HEK293T (cell line): ENCODE measurements at places on chromosomes 7 and 10.

- DNase-seq: no peak
Observed at GRCh38 chr7:142365410-142365842, 107.6 kb upstream of the PRSS58 start.

GRCh38 chr7:2932402-2933251 is 88.5 kb upstream of the GNA12 start:
- no peak for DNase-seq

GRCh38 chr7:152887778-152888177 is 128.2 kb downstream of the ACTR3B start:
- DNase-seq: no peak

DNA sequence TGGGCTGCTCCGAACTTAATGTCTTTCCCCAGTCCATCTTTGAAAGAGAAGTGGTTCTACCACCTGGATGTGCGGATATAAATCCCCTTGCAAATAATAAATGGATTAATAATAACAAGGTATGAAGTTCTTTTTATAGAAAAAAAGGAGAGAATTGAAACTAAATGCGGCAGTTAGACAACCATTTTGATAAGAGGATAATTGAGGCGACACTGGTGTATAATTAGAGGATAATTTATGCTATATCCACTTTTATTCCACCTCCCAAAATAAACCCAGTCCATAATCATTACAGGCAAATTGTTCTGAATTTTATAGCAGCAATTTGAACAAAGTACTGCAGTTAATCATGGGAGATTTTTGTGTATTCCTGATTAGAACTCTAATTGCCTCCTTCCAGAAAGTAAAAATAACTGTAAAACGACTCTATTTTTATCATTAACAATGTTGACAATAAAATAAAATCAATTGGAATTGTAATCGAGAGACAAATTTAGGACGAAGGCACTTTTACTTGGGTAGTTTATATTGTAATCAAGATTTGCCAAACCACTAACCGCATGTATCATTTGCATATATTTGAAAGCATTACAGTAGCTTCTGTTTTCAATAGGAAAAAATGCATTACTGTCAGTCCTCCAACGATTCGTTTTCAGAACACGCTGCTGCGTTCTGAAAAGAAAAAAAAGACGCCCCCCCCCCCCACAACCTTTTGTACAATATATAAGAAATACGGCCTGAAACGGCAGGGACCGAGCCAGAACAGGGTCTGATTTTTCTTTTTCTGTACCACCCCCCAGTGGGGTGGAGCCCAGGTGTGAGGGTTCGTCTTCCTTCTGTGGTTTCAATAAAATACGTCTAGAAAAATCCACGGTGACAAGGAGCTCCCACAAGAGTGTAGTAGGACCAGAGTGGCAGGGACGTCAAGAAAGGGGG is 838 bp upstream of the DLX6 start:
- DNase-seq: no peak

DNA sequence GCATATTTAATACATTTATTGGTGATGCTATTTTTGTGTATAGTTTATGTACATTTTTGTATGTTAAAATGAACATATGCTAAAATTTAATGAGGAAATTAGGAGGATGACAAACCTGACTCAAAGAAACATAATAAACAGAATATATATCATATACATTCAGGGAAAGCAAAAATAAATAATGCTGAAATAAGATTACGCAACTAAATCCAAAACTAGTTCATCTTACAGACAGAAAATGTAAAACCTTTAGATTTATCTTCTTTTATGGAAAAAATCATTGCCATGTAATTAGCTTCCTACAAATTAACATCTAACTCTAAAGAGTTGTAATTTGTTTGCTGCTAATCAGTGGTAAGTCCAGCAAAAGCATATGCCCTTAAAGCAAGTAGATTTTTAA is 216.5 kb downstream of the PTN start:
- no peak for DNase-seq

- DNase-seq: no peak
Observed at GRCh38 chr10:45241865-45242520, 73.4 kb downstream of the OR13A1 start.

GRCh38 chr7:126570845-126571244 is 681.9 kb downstream of the GRM8 start:
- DNase-seq: no peak

- no peak for DNase-seq
Observed at GRCh38 chr10:51508156-51508555, 191.2 kb downstream of the CSTF2T start.

DNA sequence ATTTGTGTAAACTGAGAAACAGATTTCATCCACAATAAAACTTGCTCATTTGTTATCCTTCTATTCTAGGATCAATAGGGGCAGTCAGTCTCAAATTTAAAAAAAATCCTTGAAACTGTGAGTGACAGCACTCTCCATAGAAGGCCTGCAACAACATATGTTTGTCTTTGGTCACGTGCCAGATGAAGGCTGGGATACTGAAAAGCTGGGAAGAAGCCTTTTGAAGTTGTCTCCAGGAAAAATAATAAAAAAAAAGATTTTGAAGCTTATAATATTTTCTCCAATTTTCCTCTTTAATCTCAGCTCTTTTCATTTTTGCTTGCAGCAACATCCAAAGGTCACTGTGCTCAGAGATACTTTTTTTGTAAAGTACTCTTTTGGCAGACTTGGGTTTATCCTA is 128.6 kb upstream of the SLC26A5 start:
- no peak for DNase-seq

- DNase-seq: no peak
Observed at GRCh38 chr10:71974489-71975021, 10.4 kb downstream of the CHST3 start.

- DNase-seq: no peak
Observed at GRCh38 chr7:102270178-102270887, 16.3 kb upstream of the SH2B2 start.

DNA sequence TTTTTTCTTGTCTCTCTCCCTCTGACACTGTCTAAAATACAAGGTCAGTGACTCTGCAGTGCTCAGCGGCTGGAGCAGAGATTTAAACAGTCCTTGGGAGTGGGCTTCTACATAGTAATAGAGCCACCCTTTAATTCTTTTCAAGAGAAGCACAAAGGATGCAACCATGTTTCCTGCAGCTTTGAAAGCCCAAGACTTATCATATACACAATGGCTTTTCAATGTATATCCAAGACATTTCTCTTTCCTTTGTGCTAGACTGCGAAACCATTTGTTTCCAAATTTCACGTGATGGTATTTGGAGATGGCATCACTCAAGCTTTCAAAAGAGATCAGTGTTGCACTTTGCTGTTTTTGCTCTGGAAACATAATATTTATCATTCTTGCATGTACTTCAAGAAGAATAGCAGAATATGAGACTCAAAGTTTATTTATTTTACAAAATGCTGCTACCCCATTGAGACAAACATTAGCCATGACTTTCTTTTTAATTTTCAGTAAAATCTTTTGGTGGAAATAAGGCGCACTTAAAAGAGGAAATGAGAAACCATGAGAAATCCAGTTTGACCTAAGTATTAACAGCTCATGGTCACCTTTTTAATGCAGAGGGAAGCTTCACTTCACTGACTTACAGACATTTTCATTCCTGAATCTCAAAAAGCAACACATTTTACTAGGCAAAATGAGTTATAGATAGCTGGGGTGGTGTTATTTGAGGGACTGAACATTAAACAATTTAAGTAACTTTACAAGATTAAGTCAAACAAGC is 76.6 kb downstream of the SEMA3C start:
- no peak for DNase-seq

DNA sequence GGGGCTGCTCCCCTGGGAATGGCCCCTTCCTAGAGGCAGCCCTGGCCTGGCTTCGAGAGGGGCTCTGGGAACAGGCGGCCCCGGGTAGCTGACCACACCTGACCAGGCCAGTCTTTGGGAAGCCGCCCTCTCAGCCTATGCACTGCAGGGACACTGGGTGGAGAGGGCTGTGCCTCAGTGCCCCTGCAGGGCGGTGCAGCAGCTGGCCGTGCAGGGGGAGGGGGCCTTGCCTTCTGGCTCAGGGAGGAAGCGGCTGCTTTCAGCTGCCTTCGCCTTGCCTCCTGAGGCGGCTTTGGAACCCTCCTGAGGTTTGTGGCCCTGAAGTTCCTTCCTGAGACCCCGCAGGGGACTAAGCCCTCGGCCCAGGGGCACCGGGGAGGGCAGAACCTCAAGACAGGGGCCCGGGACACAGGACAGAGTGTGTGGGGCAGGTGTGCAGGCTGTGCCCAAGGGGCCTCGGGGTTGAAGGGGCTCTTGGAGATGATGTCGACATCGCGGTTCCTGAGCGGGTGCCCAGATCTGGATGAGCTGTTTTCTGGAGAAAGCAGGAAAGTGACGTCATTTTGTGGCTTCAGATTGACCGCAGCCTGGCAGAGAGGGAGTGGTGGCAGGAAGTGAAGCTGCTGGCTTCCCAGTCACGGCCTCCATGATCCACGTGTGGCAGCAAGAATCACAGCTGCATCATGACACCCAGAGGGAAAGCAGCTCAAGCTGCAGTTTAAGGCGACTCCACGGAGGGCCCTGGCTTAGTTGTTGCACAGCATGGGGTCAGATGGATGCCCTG is 17.7 kb downstream of the ADAM8 start:
- no peak for DNase-seq

DNA sequence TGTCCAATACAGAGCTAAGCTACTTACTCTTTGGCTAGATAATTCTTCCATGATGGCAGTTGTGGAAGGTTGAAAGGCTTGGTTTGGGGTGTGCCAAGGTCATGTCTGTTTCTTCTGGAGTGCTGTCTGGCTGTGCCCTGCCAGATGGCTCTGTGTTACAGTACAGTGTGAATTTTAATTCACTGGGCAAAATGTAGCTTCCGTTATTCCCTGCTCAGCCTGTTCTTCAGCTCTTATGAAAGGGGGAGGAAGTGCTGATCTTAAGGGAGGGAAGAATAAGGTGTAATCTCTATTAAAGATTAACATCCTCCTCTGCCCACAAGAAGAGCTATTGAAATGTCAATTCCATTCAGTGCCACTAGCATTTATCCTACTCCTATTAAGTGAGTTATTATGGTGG is 52.2 kb downstream of the SND1 start:
- no peak for DNase-seq

DNA sequence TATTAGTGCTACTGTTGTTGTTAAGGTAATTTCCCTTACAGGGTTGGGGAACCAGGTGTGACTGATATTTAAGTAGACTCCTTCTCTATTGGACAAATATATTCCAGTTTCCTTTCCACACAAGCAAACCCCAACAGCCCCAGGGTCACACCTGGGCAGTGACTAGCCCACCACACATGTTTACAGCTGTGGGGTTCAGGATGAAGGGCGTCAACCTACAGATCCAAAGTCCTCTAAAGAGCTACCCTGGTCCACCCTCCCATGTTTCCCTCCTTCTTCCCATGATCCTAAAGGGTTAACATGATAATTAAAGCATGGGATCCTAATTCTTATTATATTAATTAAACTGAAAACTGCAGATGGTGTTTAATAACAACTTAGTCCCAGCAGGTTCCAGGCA is 701.5 kb downstream of the GRID1 start:
- no peak for DNase-seq

- DNase-seq: no peak
Observed at GRCh38 chr10:60044242-60044641, 137.9 kb upstream of the CCDC6 start.

- DNase-seq: no peak
Observed at GRCh38 chr7:15751191-15751701, 64.8 kb upstream of the MEOX2 start.

DNA sequence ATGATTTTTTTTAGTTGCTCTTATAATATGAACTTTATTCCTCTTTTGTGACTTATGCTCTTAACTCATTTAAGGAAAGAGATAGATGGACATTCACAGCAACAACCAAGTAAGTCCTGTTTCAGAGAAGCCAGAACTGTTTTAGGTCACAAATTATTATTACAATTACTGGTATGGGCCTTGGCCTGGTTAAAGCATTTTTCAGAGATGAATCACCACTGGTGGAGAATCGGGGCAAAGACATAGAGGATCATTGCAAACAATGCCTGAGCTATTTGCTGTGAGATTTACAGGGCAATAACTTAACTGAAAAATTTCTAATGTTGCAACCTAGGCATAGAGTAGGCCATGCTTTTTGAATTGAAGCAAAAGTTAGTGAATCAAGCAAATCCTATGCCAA is 138.0 kb upstream of the YAE1 start:
- no peak for DNase-seq

- no peak for DNase-seq
Observed at GRCh38 chr7:47336472-47337425, 245.2 kb downstream of the TNS3 start.

DNA sequence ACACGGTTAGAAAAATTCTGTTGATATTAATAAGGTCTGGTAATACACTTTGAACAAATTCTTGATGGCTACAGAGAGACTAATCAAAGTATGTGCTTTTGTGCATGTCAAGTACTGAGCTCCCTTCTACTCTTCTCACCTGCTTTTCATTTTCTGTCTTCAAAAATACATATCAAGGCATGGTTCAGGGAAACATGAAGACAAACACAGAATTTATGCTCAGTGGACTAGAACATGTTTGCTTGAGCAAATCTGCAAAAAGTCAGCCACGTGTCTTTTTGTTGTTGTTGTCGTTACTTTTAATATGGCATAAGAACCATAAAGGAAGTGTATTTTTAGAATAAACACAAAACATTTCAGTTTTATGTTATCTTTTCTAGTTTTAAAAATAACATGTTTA is 21.9 kb downstream of the CDK13 start:
- no peak for DNase-seq

DNA sequence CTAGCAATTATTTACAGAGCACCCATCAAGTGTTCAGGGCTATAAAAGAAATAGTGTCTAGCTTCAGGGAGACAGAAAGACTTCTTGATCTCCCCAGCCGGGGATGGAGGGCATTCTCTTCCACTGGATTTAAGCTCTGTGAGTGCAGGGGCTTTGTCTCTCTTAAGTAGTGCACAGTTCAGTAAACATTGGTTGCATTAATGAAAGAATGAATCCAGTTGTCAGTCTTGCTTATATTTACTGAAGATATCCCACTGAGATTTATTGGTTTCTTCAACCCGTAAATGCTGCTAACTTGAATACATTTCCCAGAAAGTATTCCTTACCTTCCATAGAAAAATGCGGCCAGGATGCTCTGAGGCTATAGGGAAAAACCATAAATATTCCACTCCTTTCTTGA is 41.9 kb downstream of the AUTS2 start:
- DNase-seq: no peak

DNA sequence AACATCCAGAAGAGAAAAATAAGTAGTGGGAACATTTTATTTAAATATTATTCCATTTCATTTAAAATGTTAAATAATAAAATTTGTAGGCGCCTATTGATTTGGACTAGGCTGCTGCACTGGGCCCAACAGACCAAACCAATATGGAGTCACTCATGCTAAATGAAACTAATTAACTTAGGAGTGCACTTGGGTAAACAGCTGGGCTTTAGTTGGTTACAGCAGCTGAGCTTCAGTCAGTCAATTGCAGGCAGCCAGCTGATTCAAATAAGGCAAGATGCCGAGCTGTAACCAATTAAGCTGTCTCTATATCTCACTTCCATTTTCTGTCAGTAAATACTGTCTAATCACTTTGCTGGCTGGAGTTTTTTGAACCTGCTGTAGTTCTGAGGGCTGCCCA is 102.1 kb upstream of the WDR11 start:
- no peak for DNase-seq

- DNase-seq: peak; percentile 50
Observed at GRCh38 chr10:43229208-43230061, 37.4 kb downstream of the RASGEF1A start.

GRCh38 chr7:149218469-149219420 is 20.7 kb upstream of the ZNF212 start:
- DNase-seq: no peak
